AML-193 (cell line): ENCODE measurements at places on chromosomes 2 and 18.

GRCh38 chr2:99573634-99574251 is 83.9 kb upstream of the REV1 start:
- DNase-seq: no peak

DNA sequence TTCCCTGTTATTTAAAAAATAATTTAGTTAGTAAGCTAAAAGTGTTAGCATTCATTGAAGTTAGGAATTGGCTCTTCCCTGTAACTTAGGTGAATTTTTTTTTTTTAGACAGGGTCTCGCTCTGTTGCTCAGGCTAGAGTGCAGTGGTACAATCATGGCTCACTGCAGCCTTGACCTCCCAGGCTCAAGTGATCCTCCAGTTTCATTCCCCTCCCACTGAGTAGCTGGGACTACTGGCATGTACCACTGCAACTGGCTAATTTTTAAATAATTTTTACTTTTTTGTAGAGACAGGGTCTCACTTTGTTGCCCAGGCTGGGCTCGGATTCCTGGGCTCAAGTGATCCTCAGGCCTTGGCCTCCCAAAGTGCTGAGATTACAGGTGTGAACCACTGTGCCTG is 66.4 kb downstream of the CERS6 start:
- no peak for DNase-seq

- no peak for DNase-seq
Observed at GRCh38 chr2:176078541-176079284, 5.0 kb downstream of the EVX2 start.

GRCh38 chr2:62304429-62305417 is 108.8 kb downstream of the B3GNT2 start:
- peak; percentile 84 for DNase-seq

GRCh38 chr2:152715854-152716428 is 1.3 kb downstream of the PRPF40A start:
- peak; percentile 66 for DNase-seq

DNA sequence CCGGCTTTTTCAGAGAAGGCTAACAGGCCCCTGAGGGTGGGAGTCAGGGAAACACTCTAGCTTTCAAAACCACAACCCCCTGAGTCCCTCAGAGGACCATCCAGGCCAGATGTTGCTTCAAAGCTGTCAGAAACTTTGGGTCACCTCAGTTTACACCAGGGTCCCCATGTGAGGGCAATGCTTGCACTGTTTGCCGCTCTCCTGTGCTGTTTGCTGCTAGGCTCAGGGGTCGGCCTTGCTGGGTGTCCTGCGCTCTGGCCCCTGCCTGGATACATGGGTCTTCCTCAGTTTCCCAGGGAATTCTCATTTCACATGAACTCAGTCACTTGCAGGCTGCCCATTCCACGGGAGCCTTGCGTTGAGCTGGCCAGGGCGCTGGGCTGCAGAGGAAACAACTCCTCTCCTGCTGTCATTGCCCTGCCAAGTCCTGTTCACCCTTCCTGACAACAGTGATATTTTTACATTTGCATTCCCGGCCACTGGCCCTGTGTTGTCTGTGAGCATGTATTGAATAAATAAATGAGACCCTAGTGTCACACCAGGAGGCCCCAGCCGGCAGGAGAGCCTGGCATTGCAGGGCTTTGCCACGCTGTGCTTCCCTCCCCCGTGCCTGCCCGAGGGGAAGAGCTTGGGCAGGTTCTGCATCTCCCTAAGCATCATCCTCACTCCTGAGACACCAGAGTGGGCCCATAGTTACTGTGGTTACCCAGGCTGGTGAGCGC is 73.2 kb upstream of the RAB6C start:
- DNase-seq: no peak

DNA sequence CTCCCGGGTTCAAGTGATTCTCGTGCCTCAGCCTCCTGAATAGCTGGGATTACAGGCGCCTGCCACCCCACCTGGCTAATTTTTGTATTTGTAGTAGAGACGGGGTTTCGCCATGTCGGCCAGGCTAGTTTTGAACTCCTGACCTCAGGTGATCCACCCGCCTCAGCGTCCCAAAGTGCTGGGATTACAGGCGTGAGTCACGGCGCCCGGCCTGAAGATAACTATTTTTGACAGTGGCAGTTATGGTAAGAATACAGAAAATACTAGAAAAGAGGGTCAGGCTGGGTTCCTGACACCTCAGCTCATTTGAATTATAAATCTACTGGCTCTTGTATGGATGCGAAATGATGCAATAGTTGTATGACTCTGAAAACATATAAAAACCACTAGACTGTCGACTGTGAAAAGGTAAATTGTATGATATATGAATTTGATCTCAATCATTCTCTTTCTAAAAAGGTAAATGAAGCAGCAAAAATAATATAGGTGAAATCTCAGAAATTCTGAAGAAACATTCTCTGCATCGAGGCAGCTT is 11.1 kb upstream of the DGKD start:
- DNase-seq: no peak

- DNase-seq: no peak
Observed at GRCh38 chr2:53252115-53252514, 515.5 kb upstream of the CHAC2 start.

GRCh38 chr2:142290931-142291330 is 160.1 kb upstream of the LRP1B start:
- DNase-seq: no peak

- no peak for DNase-seq
Observed at GRCh38 chr18:2654928-2655177, 673 bp upstream of the SMCHD1 start.

DNA sequence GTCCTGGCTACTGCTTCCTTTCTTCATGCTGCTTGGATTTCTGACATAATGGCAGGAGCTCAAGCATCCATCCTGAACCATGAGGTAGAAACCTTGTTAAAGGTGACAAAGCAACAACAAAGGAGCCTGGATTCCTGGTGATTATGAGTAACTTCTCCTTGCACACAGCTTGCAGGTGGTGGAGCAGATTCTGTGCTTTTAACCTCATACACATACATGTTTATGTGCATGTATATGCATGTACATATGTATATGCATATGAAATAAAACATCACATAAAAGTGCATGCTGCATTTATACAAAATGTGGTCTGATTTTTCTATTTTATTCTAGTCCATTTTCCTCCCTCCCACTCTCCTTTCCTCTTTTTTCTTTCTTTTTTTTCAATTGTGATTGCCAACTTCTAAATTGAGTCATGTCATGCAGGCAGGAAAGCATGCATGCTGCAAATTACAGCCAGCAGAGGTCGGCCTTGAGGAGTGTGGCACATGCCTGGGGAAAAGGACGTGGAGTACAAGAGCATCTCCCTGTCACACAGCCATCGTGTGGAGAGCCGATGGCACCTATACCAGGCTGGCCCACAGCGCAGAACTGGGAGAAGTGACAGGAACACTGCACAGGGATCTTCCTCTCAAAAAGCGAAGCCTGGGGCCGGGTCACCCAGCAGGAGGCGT is 17.9 kb downstream of the LCT start:
- peak; percentile 28 for DNase-seq

- no peak for DNase-seq
Observed at GRCh38 chr2:113240915-113241911, 37.5 kb downstream of the PAX8 start.

GRCh38 chr2:30068067-30068466 is 78.7 kb upstream of the YPEL5 start:
- DNase-seq: no peak

DNA sequence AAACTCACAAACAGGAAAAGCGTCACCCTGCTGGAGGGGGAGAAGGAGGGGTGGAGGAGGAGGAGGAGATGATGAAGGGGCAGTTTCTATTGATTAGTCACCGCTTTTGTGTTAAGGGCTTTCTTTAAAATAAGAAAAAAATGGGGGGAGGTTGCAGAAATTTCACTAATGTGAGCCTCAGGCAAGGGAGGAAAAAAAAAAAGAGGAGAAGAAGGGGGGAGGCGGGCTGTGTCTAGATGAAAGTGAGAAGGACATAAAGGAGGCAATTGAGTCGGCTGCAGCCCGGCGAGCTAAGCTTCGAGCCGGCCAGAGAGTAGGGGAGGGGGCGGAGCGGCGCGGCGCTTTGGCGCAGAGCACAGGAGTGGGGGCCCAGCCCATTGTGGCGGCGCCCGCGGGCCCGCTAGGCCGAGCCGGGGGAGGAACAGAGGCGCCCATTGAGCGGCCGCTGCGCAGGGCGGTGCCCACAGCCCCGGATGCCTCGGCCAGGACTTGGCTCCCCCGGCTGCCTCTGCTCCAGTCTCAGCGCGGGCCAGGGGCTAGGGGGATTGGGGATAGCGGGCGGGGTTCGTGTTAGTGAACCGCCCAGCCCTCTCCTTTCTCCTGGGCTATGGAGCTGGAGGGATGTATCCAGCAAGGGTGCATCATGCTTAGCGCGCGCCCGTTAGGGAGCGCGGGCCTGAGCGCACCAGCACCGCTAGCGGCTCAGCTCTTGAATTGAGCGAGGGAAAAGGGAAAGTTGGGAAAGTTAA is 7.9 kb downstream of the PAX3 start:
- DNase-seq: no peak

DNA sequence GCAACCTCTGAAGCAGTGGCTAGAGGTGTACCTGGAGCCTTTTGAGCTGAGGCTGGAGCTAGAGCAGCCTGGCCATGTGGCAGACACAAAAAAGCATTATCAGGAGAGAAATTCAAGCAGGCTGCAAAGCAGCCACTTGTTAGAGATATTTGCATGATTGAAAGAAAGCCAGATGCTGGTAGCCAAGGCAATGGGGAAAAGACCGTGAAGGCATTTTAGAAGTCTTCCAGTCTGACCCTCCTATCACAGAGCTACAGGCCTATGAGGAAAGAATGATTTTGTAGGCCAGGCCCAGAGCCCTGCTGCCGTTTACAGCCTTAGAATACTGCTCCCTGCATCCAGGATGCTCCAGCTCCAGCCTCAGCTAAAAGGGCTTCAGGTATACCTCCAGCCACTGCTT is 41.4 kb upstream of the TNP1 start:
- no peak for DNase-seq

DNA sequence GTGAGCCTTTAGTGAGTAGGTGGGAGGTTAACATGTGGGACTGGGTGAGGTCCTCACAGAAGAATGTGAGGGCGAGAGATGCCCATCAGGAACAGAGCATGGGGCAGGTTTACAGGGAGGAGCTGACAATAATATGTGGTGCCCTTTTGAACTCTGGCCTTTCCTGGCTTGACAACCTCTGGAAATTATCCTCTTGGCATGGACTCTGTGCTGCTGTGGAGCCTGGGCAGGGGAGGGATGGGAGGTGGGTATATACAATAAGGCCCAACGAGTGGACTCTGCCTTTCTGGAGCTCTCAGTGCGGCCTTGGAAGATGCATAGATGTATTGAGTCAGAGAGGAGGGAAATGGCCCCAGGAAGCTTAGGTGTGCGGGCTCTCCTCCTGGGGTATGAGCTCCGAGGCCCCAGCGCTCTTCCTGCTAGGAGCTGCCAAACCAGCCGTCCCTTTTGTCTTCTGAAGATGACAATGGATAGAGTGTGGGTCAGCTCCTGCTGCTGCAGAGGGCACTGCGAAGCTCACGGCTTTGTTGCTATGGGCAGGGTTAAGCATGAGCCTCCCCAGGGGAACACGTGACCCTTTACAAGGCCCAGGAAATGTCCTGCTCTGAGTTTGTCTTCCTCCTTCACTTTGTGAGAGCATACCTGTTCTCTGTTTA is 8.7 kb upstream of the PSD4 start:
- no peak for DNase-seq

DNA sequence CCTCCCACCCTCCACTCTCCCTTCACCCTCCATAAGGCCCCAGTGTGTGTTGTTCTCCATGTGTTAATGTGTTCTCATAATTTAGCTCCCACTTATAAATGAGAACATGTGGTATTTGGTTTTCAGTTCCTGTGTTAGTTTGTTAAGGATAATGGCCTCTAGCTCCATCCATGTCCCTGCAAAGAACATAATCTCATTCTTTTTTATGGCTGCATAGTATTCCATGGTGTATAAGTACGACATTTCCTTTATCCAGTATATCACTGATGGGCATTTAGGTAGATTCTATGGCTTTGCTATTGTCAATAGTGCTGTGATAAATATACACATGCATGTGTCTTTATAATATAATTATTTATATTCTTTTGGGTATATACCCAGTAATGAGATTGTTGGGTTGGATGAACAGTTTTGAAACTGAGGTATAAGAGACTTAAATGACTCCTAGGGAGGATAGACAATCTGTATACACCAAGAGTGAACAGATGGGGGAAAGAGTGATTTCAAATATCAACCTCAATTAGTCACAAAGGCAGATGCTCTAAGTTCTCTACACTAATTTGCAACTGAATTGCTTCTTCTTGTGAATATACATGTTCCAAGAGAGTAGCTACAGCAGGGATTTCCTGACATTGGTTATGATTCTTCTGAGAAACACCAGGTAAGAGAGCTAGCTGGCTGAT is 23.7 kb downstream of the CWC22 start:
- no peak for DNase-seq

GRCh38 chr18:21997207-21998143 is 171.9 kb upstream of the GATA6 start:
- peak; percentile 52 for DNase-seq

- no peak for DNase-seq
Observed at GRCh38 chr2:74081030-74081762, 66.5 kb downstream of the BOLA3 start.

GRCh38 chr2:191836853-191837769 is 9.8 kb downstream of the CAVIN2 start:
- peak; percentile 2 for DNase-seq

DNA sequence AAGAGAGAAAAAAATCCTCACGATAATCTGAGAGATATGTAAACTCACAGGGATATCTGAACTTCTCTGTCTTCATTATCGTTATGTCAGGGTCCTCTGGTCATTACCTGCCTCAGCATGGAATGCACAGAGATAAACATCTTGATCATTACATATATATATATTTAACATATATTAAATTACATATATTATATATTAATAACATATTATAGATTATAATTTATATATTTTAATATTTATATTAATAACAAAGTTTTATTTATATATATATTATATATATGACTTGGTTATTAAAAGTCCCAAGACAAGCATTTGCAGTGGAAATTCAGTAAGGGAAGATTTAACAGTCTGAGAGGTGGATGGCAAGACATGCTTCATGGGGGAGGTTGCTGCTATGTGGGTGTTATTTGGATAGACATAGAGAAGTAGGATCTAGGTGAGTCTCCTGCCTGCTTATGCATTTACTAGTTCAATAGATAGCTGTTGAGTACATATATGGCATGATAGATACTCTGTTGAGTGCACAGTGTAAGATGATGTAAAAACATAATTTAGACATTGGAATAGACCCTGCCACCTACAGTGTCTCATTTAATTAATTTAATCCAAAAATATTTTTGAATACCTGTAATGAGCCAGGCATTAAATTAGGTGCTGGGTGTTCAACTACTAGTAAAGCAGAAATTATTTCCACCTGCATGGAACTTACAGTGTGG is 255.2 kb downstream of the RAD51AP2 start:
- DNase-seq: no peak

GRCh38 chr2:164655336-164655735 is 34.1 kb upstream of the GRB14 start:
- no peak for DNase-seq

DNA sequence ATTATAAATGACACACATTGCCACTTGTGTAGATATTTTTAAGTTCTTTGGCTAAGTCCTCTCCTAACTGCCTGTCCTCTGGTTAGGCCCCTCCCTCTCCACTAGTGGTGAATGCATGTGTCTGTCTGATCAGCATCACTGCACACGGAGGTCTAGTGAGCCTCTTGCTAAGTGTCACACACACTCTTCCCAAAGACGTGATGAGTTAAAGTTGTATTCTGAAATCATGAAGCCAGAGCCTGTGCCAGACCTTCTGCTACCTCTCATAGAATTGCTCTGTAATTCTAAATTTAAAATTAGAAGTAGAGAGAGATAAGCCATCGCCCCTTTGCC is 41.3 kb downstream of the RALB start:
- DNase-seq: no peak
